ENCODE measurements at places on chromosomes 16 and 17.

DNA sequence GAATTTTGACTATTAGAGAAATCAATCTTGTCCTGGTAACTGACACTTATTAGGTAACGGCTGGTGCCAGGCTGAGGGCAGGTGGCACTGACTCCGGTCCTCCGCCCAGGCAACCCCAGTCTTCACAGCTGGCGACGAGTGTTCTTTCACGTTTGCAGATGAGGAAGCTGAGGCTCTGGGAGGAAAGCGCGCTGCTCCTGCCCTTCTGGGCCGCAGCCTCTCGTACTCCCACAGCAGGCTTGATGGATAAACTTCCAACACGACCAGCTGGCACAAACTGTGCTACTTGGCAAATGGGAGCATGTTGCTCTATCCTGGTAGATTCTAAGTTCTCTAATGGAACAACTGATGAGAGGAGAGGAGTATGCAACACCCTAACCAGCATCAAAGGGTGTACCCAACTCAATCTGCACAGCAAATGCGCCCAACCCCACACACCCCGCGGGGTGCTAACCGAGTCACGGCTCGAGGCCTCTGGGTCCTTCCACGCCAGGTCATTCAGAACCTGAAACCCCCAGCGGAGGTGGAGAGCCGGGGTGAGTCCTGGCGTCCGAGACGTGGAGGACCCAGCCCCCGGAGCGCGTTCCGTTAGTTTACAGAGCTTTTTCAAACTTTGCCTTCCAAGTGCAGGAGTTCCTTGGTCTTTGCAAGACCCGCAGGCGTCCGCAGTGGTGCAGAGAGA is 477 bp upstream of the SLC47A1 start:
- DNase-seq = no peak

DNA sequence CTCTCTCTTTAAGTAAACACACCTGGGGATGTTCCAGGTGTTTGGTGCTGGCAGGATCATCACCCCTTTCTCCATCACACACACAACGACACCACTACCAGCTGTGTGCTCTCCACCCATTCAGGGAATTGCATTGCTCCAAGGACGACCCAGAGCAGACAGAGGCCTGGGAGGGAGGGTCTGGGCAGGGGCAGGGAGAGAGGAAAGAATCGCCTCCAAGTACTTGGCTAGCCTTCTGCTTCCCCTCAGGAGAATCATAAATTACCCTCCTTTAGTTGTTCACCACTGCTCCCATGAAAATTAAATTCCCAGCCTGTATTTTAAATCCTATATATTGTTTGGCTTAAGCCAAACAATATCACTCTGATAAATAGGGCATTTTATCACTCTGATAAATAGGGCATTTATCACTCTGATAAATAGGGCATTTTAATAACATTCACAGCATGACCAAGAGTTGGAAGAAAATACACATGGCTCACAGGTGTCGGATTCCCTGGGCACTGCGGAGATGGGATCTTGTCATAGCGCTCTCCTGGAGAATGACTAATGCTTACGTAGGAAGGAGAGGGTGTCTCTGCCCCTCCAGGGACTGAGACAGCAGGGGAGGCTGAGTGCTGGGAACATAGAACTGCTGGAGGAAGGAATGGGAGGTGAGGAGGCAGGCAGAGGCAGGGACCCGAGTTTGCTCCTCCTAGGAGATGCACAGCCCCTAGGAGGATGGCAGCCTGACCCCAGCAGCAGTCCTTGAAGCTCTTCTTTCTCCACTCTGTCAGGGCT is 673.6 kb downstream of the HS3ST4 start:
- DNase-seq = no peak

- peak; percentile 89 for DNase-seq
Measured at GRCh38 chr17:77735566-77736198, 222.8 kb upstream of the TNRC6C start.

GRCh38 chr16:68367030-68367429 is 56.2 kb downstream of the PRMT7 start:
- peak; percentile 47 for DNase-seq

GRCh38 chr17:48299760-48300159 is 130.3 kb downstream of the SKAP1 start:
- DNase-seq = no peak
